GM12864 (cell line): ENCODE measurements at places on chromosomes 1 and 21.

DNA sequence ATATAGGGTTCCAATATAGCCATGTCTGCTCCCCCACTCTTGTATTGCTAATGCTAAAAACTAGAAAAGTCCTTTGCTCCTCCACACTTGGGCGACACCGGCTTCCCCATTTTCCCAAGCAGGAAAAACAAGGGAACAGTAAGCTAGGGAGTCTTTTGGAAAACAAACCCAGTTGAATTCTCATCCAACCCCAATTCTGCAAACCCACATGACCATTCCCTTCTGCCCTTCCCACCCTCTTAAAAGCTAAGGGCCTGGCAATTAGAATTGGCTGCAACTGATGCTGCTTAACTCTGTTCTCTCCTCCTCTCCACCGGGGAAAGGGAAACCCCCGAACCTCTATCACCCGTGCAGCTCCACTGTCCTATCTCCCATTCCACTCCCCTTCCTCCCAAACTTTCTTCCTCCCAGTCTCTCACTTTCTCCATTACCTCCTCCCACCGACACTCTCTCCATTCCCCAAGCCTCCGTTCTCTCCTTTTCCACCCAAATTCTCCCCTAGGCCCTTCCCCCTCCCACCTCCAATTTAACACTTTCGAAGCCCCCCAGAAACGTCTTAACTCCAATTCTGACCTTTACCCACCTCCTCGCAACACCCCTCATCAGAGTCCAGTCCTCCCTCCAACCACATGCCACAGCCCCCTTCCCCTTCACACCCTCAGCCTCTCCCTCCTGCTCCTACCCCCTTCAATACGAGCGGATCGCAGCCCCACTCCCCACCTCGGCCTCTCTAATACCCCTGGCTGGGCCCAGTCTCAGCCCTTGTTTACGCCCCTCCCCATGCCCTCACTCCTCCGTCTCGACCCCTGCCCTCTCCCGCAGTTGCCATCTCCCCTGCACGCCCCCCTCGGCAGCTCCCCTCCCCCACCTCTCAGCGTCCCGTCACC is 701 bp downstream of the DEDD start:
- DNase-seq: no peak

DNA sequence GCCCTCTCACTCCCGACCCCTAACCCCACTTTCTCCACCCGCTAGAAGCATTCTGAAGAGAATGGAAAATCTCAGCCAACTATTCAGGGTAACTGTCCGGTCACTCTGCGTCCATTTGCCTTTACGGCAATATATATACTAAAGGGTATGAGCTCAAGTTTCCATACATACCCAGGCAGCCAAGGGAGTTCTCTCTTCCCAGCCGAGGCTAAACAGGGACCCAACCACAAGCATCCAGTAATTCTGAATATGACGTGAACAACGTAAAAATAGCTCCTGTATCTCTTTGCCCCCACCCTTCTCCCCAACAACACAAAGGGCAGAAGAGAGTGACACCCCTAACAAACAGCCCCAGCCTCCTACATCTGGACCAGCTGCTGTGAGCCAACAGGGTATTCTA is 67.7 kb downstream of the SSBP3 start:
- no peak for DNase-seq

DNA sequence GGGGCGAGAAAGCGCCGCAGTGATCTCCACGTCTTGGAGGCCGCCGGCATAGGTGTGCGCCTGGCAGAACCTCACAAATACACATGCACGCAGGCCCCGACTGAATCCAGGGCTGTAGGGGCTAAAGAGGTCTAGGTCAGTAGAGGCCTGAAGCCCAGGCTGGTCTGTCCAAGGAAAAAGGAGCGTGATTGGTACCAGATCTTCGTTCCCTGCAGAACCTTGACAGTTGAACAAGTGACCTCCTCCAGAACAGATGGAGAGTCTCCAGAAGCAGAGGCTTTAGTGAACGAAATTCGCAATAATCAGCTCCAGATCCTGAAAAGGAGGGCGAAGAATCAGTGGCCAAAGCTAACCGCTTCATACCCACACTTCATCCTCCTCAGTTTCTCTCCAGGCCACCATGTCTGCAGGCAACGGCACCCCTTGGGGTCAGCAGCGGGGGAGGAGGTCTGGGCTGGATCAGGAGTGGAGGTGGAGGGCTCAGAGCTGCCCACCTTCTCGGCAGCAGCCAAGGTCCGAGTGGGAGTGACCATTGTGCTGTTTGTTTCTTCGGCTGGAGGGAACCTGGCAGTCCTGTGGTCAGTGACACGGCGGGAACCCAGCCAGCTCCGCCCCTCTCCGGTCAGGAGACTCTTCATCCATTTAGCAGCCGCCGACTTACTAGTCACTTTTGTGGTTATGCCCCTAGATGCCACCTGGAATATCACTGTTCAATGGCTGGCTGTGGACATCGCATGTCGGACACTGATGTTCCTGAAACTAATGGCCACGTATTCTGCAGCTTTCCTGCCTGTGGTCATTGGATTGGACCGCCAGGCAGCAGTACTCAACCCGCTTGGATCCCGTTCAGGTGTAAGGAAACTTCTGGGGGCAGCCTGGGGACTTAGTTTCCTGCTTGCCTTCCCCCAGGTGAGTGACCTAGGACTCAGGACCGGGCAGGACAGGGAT is 749 bp upstream of the PEX11B start:
- no peak for DNase-seq

GRCh38 chr1:179820226-179820970 is 57.2 kb downstream of the TOR1AIP2 start:
- DNase-seq: no peak

- no peak for DNase-seq
These were observed 145.7 kb upstream of the HMGB4 start for GRCh38 chr1:33718186-33718585.

GRCh38 chr1:9253004-9253403 is 18.4 kb downstream of the H6PD start:
- DNase-seq: no peak

DNA sequence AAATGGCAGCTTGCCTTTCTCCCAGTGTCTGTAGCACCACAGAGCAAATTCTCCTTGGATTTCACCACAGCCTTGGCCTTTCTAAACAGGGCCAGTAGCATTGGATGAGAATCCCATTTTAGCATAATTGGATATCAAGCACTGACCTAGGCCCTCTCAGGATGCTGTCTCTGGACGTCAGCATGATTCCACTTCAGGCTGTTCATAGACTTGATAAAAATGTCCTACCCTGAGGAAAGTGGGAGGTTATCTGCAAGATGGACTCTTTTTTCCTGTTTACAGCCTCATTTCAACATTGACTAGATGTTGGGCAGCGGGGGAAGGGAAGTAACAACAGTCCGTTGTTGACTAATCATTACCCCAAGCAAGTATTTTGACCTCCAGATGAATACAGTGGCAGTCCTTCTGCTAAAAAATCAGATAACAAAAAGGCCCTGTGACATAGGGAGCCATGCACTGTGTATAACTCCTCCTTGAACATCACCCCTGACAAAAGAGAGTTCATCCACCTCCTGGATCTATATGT is 5.2 kb downstream of the NPL start:
- no peak for DNase-seq

- DNase-seq: no peak
These were observed 167.9 kb downstream of the DAB1 start for GRCh38 chr1:57255945-57256344.

- DNase-seq: no peak
These were observed 50.9 kb downstream of the EVA1C start for GRCh38 chr21:32463367-32463766.

- DNase-seq: no peak
These were observed 20.8 kb upstream of the GBP1 start for GRCh38 chr1:89085781-89086180.

GRCh38 chr1:46798810-46799209 is at the start of gene CYP4B1:
CYP4B1 (plus strand) TSS chr1:46799046; CDS start chr1:46799082, 36 bp downstream.
- no peak for DNase-seq

DNA sequence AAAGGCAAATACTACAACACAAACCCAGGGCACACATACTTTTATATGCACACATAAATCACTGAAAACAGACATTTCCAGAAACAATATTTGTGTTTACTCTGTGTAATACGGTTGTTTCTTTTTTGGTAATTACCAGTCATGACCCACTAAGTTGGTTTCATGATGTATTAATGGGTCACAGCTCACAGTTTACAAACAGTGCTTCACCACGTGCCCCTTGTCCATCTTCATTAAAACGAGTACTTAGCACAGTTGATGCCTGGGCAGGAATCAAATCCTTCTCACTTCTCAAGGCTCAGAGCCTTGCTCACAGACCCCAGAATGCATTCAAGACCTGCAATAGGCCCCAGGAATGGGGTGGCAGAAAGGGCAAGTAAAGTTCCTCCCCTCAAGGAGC is 13.8 kb downstream of the SSBP3 start:
- DNase-seq: no peak

GRCh38 chr1:28143496-28144202 is 32.8 kb downstream of the PTAFR start:
- no peak for DNase-seq

- DNase-seq: peak; percentile 24
These were observed 430 bp downstream of the RBM15 start for GRCh38 chr1:110339407-110340206.

- no peak for DNase-seq
These were observed 775 bp downstream of the MMEL1 start for GRCh38 chr1:2632051-2632430.

- no peak for DNase-seq
These were observed 92.9 kb upstream of the TTC39A start for GRCh38 chr1:51423073-51423821.

DNA sequence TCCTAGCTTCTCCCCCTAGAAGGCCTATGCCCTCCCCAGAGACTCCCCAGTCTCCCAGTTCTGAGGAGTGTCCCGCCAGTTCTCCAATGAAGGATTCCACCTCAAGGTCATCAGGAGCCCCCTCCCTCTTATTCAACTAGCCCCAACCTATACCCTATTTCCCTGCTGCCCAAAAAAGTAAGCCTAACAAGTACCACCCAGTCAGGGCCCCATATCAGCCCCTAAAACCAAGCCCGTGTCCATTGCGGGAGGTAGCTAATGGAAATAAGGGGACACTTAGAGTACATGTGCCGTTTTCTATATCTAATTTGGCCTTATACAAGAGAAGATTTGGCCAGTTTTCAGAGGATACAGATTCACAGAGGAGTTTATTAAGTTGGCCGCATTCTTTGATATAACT is 416.2 kb downstream of the MATN1 start:
- DNase-seq: no peak

- DNase-seq: no peak
These were observed 4.2 kb downstream of the PLA2G2F start for GRCh38 chr1:20143318-20143717.

DNA sequence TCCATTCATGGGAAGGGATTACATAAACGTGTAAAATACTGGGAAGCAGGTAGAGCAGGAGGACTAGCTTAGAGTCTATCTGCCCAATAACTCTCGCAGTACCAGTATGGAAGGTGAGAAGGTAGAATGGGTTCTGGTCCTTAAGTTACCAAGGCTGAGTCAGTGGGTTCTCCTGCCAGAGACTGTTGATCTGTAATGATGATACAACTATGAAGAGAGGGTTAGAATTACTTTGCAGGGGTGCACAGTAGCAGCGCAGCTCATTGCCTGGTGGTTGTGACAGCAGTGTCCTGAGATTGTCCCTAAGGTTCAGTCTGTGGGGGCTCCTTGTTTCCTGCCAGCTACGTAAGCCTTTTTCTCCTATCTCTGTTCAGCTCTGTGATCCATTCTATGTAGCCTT is 2.5 kb upstream of the MAST2 start:
- DNase-seq: no peak

DNA sequence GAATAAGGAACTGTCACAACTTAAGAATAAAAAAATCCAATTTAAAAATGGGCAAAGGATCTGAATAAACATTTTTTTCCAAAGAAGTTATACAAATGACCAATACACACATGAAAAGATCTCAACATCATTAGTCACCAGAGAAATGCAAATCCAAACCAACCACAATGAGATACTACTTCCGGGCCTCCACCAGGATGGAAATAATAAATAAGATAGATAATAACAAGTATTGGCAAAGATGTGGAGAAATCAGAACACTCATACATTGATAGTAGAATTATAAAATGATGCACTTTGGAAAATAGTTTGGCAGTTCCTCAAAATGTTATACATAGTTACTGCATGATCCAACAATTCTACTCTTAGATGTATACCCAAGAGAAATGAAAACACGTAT is 18.7 kb downstream of the ZSWIM5 start:
- DNase-seq: no peak

DNA sequence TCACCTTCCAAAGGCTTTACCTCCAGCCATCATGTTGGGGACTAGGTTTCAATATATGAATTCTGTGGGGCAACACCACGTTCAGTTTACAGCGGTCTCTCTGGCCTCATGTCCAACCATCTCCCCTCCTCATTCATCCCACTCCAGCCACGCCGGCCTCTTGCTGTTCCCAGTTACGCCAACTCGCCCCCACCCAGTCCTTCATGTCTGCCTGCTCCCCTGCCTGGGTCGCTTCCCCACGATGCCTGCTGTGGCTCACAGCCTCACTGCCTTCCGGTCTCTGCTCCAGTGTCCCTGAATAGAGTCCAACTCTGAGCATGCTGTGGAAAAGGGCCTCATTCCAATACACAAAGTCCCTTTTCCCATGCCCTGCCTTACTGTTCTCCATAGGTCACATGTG is 193.8 kb downstream of the KIF26B start:
- no peak for DNase-seq

DNA sequence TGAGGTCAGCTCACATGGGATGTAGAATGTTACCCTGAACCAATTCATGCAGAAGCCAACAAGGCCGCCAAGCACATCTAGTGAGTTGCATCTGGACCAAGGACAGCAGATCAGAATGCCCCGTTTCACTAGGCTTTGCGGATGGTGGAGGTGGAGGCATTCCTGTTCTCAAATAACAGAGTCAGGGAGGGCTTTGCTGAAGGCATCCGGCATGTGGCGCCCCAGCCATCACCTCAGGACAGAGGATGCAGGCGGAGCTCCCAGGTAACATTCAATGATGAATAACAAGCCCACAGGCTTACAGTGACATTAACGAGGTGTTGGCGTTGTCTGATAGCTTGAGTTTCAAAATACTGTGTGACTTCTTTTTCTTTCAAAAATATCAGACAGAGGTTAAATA is 476.2 kb downstream of the CAMTA1 start:
- DNase-seq: no peak

- DNase-seq: no peak
These were observed 31.0 kb downstream of the NTMT2 start for GRCh38 chr1:170176772-170177171.

- no peak for DNase-seq
These were observed 4.2 kb downstream of the CELA2A start for GRCh38 chr1:15460708-15461095.

- DNase-seq: no peak
These were observed 78.1 kb downstream of the KIF26B start for GRCh38 chr1:245232931-245233330.
